ENCODE measurements at places on chromosomes 11 and 22.

DNA sequence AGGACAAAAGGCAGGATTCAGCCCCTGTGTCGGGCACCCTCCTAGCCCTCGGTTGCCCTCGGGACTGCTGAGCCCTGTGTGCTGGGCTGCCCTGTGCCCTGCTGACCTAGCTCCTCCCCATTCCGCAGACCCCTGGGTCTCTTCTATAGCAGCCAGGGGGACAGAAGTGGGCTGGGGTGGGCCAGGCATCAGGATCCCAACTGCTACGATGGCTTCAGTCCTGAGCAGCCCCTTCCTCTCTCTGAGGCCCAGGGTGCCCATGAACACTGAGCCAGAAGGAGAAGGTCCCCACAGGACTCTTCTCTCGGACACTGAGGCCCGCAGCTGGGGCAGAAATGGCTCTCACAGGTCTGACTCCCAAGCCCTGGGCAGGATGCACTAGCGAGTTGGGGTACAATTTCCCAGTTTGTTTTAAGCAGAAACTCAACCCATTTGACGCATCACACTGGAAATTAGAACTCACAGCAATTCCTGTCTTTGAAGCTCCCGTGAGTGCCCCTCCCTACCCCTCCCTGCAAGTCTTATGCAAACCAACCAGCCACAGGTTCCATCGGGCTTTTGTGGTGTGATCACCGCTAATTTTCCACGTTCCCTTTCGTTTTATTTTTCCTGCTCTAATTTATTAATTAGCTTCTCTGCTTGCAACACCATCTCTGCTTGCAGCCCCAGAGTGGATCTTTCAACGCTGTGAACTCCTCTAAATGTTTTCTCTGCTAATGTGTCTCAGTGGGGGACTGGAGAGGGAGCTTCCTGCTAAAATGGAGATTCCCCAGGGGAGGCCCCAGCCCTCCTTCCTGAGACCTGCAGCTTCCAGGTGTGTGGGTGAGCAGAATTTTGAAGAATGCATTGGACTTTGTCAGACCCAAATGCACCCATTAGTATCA lies 56.7 kb downstream of the PHF21B start:
- DNase-seq = no peak

DNA sequence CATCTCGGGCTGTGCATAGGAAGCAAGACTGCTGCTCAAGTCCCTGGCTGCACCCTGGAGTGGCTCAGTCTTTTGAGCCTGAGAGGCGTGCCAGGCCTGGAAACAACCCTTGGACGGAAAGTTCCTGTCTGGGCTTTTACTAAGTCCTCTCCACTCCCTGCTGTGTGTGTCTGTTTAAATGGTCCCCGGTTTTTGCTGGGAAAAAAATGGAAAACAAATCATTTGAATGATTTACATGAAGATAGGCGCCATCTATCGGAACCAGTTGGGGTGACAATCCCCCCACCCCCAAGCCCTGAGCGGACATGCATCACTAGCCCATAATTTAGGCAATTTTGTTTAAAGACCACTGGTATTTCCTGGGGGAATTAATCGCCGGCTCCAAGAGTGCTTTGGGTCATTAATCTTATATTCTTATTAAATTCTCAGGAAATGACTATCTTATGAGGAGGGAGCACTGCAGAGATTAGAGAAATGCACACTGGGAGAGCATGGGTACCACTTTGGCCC lies 2.7 kb upstream of the GAB2 start:
- DNase-seq = peak; percentile 40

GRCh38 chr11:1048375-1049070 lies 12.0 kb upstream of the MUC6 start:
- no peak for DNase-seq

DNA sequence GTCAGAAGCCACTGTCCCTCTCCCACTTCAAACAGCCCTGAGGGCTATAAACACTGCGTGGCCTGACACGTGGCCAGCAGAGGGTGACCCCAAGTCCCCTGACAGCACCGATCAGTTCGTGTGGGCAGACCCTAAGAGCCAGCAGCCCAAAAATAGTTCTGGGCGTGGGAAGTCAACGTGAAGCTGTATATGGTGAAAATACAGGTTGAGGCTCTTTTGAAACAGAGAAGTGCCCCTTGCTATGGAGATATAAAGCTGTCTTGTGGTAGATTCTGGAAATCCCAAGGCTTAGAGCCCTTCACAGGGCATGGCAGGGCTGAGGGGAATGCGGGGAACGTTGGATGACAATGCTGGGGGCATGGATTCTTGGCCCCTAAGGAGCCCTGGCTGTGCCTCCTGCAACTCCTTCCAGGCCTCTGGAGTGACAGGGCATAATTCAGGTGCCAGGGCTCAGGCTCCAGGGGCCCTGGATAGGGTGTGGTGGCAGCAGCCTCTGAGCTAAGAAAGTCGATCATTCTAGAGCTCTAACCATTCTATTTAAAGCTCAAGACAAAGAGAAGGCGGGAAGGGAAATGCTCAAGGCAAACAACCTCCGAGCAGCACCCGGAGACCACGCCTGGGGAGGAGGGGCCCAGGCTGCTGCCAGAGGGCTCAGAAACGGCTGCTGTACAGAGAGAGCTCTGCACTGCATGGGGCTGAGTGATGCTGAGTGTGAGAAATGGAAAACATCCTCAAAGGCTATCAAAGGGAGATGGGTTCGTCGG lies 60.4 kb upstream of the CD5 start:
- no peak for DNase-seq

- DNase-seq = no peak
Measured at GRCh38 chr11:120011836-120012235, 126.1 kb downstream of the TRIM29 start.

DNA sequence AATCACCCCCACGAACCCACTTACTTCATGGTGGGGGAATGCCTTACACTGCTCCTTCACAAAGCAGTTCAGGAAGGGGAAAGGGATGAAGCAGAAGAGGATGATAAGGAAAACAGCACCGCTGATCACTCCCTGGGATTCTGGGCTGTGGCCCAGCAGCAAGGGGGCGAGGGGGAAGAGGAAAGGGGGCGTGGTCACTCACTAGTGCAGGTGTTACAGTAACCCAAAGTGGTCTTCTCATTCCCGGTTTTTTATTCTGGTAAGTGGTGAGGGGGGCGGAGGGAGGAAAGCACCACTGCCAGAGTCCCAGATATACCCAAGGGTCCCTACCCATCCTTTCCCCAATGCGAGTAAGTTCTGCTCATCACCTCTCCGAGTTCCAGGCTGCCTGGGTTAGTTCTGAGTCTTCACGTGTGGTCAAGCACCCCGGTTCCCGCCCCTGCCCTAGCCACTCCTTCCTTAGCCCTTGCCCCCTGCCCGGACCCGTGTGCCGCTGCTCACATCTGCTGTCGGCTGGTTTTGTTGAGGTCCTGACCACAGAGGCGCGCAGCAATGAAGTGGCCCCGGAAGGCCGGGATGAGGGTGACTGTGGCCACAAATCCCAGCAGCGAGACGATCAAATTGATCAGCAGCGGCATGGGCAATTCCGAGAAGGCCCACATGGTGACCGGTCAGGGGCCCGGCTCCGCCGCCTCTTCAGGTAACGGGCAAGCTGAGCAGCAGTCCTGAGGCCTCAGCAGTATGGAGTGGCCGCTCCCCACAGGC lies 477 bp downstream of the DPAGT1 start:
- no peak for DNase-seq

- no peak for DNase-seq
Measured at GRCh38 chr11:128503245-128503991, 83.9 kb downstream of the ETS1 start.

GRCh38 chr11:129223701-129224149 lies 31.6 kb upstream of the ARHGAP32 start:
- no peak for DNase-seq

DNA sequence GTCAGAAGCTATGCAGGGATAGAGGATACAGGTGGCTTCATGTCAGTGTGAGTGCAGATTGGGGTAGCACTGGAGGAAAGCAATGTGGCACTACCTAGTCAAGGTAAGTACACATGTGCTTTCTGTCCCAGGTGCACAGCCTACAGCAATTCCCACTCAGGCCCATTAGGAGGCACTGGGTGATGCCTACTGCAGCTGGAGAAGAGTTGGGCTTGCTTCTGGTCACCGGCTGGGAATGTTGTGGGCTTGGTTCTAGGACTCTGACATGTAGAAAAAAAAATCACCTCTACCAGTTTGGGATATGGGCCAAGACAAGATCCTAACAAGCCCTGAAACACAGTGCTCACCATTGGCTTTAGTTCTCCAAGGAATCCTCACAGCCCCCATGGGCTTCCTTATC lies 69.7 kb downstream of the TENM4 start:
- DNase-seq = no peak

GRCh38 chr11:128802358-128802981 lies 64.6 kb downstream of the KCNJ1 start:
- no peak for DNase-seq

- no peak for DNase-seq
Measured at GRCh38 chr11:118658429-118659313, 20.8 kb downstream of the TREH start.

DNA sequence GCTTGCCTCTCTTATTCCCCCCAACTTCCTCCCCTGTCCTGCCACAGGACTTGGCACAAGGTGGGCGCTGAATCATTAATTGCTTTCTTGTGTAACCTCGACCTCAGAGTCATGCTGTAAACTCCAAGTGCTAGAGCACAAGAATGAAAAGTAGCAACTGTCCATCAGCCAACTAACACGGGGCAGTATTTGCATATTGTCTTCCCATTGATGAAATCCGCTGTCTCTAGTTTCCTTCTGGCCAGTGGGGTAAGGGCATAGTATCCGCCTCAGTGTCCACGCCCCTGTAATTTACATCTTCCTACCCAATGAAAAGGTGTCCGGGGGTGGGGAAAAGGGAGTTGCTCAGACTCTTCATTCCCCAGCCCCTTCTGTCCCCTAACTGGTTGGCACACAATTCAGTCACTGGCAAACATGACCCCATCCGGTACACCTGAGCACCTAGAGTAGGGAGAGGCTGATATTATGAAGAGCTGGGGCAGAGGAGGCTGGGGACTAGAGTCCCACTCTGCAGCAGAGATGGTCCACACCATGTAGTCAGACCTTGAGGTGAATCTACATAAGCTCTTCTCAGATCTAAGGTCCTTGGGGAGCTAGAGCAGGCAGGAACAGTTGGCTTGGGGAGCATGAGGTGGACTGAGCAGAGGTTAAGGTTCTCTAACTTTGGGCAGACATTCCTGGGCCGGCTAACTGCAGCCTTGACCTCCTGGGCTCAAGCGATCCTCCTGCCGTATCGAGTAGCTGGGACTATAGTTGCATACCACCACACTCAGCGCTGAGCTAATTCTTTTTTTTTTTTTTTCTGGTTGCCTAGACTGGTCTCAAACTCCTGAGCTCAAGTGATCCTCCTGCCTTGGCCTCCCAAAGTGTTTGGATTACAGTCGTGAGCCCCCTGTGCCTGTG lies 6.8 kb upstream of the GGA1 start:
- DNase-seq = no peak

Measured in stimulated activated CD4-positive, alpha-beta T cell treated with anti-CD3 and anti-CD28 coated beads, Interleukin-2, amount 100 ng/mL, for 48 hours (primary cell).